ENCODE measurements at places on chromosomes 7 and 10. TPM values are rescaled to one million over a fixed set of nuclear protein-coding genes. Genes with fewer than 3 reads are reported as not detected.

Gene PVRIG
- not detected for total RNA-seq

Gene DMBT1
- total RNA-seq: 0.08 TPM

Gene ABCB4
- total RNA-seq: not detected

Gene PLAU
- 112 TPM for total RNA-seq

Gene IPMK
- 5.3 TPM for total RNA-seq

GRCh38 chr10:96765406-96766240 lies 45.3 kb upstream of the PIK3AP1 start:
- DNase-seq: no peak
- H3K4me1 ChIP-seq: no peaks in the 10 kb centered on the region
- no peak overlapping the region for H3K4me3 ChIP-seq
- no peak overlapping the region for H3K27ac ChIP-seq
- peaks cover 6% of the 10 kb centered on the region for H3K27me3 ChIP-seq

- no peak overlapping the region for H3K4me3 ChIP-seq
- no peaks in the 10 kb centered on the region for H3K27me3 ChIP-seq
- DNase-seq: no peak
- H3K36me3 ChIP-seq: no peaks in the 10 kb centered on the region
Measured at GRCh38 chr10:82668221-82668895, 793.4 kb downstream of the NRG3 start.

DNA sequence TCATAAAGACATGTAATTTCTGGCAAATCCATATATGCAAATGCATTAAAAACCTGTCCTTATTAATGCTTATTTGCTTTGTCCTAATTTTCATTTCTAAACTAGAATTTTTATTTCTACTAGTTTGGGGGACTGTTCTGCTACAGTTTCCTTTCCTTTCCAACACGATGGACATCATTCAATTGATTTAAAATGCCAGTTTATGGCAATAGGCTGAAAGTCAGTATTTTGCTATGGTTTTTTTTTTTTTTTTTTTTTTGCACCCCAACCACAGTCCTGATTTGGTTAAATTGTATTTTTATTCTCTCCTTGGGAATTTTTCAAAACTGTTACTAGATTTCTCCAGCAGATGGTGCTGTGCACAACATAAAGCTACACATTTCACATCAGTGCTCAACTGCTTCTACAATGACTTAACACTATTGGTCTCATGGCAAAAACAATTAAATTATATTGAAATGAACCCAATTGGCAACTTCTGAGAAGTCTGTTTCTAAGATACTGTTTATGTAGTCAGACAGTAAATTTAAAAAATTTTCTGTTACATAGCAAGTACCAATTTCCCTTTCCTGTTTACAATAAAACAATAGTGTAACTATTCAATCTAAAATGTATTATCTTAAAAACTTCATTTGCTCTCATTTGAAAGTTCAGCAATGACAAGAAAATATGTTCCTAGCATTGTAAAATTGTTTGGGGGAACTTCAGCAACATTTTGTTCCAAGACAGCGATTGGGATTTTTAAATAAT lies 193.8 kb upstream of the CCDC6 start:
- H3K27ac ChIP-seq: no peak overlapping the region
- H3K4me1 ChIP-seq: peaks cover 16% of the 10 kb centered on the region
- no peaks in the 10 kb centered on the region for H3K27me3 ChIP-seq

DNA sequence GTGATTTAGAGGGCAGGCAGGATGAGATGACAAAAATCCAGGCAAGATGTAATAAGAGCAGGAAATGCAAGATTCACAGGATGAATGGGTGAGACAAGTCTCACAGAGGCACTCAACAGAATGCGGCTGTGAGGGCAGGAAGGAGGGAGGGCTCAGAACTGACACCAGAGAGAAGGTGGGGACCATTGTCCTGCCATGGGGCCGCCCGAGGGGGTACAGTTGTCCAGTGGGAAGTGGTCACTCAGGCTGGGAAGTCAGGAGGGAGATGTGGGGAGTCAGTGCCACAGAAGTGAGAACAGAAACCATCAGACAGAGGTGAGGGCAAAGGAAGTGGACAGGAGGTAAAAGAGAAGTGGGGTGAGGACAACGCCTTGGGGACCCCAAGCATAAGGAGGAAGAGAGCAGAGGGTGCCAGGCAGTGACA lies 8.9 kb downstream of the HIP1 start:
- no peaks in the 10 kb centered on the region for H3K36me3 ChIP-seq
- no peak overlapping the region for H3K4me3 ChIP-seq
- H3K27me3 ChIP-seq: no peaks in the 10 kb centered on the region

GRCh38 chr7:96998333-96998732 lies 7.0 kb upstream of the DLX6 start:
- peaks cover 97% of the 10 kb centered on the region for H3K27me3 ChIP-seq
- H3K4me1 ChIP-seq: peaks cover 29% of the 10 kb centered on the region
- H3K36me3 ChIP-seq: no peaks in the 10 kb centered on the region
- H3K4me3 ChIP-seq: no peak overlapping the region
- no peak overlapping the region for H3K27ac ChIP-seq

DNA sequence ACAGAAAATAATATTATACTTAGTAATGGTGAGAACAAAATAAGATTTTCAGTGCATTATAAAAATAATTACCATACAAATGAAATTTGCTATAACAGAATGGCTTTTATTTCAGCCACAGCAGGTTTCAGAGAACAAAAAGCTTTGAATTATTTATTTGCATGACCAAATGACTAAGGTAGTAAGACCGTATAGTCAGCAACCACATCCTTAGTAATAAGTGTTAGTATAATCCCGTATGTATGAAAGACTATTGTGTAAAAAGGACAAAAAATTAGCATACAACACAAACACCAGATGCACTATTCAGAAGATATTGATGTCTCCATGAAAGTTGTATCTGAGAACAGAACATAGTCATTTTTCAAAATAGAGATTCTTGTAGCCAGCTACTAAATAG lies 12.2 kb downstream of the PDZD8 start:
- no peaks in the 10 kb centered on the region for H3K27me3 ChIP-seq
- H3K36me3 ChIP-seq: peaks cover 2% of the 10 kb centered on the region

DNA sequence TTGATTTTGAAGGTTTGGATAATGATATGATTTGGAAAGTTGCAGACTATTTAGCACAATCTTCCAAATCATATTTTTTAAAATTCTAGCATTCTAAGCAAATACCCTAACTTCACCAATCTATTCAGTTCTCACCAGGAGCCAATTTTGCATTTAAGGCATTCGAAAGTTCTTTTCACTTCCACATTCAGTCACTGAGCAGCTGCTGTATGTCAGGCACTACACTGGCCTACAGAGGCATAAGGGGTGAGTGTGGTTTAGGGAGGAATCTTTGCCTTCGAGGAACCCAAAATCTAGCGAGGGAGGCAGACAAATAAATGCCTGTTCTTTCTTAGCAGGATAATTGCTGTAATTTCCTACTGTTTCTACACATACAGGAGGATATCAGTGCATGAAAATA lies 10.7 kb upstream of the UCN3 start:
- no peak overlapping the region for H3K4me3 ChIP-seq
- no peaks in the 10 kb centered on the region for H3K4me1 ChIP-seq
- DNase-seq: no peak
- H3K27me3 ChIP-seq: peaks cover 58% of the 10 kb centered on the region
- no peak overlapping the region for H3K27ac ChIP-seq

- H3K27ac ChIP-seq: no peak overlapping the region
- no peaks in the 10 kb centered on the region for H3K4me1 ChIP-seq
- no peaks in the 10 kb centered on the region for H3K36me3 ChIP-seq
Measured at GRCh38 chr7:37674531-37674930, 9.0 kb upstream of the GPR141 start.

DNA sequence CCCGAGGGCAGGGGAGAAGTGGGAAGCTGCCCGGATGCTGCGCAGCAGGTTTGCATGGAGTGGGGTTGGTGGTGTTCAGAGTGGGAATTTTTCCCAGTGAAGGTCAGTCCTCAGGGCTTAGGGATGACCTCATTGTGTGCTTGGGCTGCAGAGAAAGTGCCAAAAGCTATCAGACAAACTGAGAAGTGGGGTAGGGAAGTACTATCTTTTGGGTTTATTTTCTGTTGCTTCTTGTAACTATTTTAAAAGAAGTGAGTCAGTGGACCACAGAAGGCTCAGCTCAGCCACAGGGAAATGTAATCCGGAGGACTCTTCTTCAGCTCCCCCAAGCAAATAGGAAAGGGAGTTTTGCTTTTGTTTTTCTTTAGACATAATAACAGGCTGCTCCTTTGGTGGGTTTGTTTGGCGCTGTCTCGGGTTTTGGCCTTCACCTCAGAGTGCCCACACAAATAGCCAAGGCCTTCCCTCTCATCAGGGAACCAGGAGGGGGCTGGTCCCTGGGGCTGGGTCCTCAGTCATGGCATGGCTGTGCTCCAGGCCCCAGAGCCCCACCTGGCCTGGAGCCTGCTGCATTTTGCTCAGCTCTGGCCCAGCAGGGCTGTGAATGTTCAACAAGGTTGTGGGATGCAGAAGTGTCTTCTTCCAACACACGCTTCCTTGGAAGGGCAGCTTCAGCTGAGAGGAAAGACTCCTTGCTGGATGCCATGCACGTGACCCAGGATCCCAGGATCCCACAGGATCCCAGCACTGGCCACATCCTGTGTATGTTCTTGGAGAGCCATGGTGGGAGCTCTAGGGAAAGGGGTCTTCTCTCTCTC lies 5.4 kb upstream of the FAM170B start:
- peaks cover 8% of the 10 kb centered on the region for H3K27me3 ChIP-seq
- H3K27ac ChIP-seq: no peak overlapping the region
- DNase-seq: peak; percentile 30
- no peaks in the 10 kb centered on the region for H3K36me3 ChIP-seq
- H3K4me1 ChIP-seq: no peaks in the 10 kb centered on the region

- H3K4me1 ChIP-seq: peaks cover 60% of the 10 kb centered on the region
- DNase-seq: no peak
Measured at GRCh38 chr10:110843031-110843430, 28.7 kb upstream of the PDCD4 start.

Data from osteocyte (in vitro differentiated cells).